Activated CD4-positive, alpha-beta T cell treated with anti-CD3 and anti-CD28 coated beads, Interleukin-2, amount 10 ng/mL, durations not matched to agents 7 days and 5 days (primary cell): ENCODE measurements at places on chromosomes 12 and 14.

DNA sequence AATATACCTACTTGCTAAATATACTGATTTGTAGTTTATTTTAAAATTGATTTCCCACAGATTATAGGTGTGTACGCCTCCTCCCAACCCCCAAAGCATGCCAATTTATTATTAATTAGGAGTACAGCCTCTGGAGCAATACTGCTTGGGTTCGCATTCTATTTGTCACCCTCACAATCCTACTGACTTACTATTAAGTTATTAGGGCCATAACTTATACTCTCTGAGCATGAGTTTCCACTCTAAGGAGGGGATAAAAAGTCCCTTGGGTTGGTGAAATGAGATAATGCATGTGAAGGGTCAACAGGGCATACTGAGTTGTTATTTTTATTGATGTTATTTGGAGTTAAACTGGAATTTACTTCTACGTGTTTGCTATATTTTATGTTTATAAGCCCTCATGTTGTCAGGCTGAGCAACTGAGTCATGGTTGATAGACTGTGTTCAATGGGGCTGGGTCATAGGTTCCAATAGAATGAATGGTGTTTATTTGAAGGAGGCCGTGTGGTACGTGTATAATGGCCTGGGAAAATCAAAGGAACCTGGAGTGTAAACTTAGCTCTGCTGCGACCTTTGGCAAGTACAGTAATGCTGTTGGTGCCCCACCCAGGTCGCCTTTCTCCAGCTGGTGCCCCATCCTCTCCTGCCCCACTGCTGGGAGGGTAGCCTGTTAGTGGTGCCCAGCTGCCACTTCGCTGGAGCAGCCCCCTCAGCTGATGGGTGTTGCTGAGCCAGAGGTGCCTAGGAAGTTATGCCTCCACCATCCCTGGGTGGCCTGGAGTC is 99.3 kb upstream of the PTPRB start:
- no peak for DNase-seq

GRCh38 chr14:71399057-71399487 is 491.8 kb downstream of the PCNX1 start:
- peak; percentile 59 for DNase-seq

- DNase-seq: peak; percentile 88
These were observed 2.5 kb downstream of the PTPN6 start for GRCh38 chr12:6953442-6954315.

GRCh38 chr12:70598467-70599193 is 38.6 kb downstream of the PTPRB start:
- DNase-seq: no peak

DNA sequence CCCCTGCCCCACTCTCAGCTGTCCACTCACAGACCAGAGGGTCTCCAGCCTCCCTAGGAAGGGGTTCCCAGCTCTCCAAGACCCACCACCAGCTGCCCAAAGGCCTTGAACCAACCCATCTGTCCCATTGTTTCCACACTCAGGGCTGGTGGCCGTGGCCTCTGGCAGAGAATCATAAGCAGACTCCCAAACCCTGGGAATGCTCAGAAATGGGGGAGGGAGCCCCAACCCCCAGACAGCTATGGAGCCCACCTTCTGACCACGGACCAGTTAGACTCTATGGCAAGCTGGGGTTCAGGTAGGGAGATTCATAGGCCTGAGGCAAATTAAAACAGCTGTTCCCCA is 280.0 kb downstream of the DPF3 start:
- no peak for DNase-seq

DNA sequence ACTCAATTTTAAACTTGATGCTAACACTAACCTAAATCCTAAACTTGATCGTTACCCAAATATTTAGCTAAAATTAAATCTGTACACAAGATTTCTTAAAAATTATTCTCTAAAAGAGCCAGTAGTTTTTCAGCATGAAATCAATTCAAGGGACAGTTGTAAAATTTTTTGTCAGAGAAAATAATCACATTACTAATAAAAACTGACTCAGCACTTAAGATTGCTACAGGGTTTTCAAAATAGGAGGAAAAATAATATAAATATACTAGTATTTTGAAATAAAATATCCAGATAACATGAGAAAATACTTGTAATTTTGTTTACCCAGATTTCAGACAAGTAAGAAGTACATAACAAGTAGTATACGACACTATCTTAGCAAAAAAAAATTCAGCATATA is 1268.1 kb upstream of the USP15 start:
- DNase-seq: no peak

GRCh38 chr14:89640141-89640540 is 223.1 kb upstream of the FOXN3 start:
- DNase-seq: no peak

GRCh38 chr12:12807970-12808702 is 5.0 kb upstream of the DDX47 start:
- peak; percentile 77 for DNase-seq

- DNase-seq: no peak
These were observed 87.6 kb upstream of the PRB2 start for GRCh38 chr12:11482955-11483354.

DNA sequence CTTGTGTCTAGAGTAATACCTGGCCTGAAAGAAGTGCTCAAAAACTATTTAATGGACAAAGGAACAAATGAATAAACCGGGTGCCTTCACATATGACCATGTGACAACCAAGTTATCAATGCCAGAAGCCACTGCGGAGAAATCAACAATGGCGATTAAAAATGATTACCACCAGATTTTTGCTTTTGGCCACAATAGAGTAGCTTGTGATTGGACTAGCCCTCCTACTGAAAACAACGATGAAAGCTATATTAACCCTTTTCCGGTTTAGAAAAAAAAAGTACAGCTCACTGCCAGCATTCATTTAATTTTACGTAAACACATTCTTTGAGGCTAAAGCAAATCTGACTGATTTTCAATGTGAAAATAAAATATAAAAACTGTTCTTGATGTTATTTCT is 41.6 kb upstream of the TTC7B start:
- DNase-seq: no peak
